Right cardiac atrium (tissue), 5 donors: ENCODE measurements at places on chromosomes 4 and X. TPM values are rescaled to one million over a fixed set of nuclear protein-coding genes. Genes with fewer than 3 reads are reported as not detected.

- no peak for DNase-seq
Measured at GRCh38 chr4:128684016-128684415, 125.5 kb upstream of the JADE1 start.

DNA sequence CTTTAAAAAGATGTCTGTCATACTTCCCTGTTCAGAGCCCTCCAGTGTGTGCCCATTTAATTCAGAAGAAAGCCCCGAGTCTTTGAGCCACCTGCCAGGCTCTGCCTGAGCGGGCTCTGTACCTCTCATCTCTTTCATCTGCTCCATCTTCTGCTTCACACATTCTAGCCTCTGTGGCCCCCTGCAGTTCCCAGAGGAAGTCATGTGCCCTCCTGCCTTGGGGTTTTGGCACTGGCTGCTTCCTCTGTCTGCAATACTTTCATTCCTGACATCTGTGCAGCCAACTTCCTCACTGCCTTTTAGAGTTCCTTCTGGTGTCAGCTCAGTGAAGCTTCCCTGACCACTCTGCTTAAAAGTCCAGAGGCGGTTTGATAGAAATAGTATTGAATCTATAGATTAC, 6.2 kb upstream of the STK32B start:
- DNase-seq: peak; percentile 68

DNA sequence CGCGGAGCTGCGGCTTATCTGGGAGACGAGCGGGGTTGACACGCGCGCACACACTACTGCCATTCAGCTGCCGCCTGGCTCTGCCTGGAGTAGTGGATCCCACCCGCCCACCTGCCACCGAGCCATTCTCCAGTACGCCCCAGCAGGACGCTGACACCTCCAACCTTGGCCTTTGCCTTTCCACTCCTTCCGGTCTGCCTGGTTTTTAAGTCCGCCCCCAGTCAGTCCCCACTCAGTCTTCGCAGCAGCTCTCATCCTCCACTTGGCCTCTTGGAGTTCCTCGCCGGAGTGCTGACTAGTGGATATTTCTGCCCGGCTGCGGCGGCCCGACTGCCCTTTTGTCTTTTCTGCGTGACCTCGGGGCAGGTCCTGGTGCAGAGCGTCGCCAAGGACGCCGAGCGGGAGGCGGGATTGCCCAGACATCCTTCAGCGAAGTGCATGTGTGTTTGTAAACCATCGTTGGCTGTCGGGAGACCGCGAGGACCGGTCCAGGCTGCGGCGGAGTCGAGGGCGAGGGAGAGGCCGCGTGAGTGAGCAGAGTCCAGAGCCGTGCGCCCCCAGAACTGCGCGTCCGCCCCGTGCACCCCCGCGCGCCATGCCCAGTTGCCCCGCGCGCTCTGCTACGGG, 1.1 kb downstream of the SLIT2 start:
- peak; percentile 64 for DNase-seq

- DNase-seq: no peak
Measured at GRCh38 chrX:138719396-138719795, 7.9 kb upstream of the FGF13 start.

DNA sequence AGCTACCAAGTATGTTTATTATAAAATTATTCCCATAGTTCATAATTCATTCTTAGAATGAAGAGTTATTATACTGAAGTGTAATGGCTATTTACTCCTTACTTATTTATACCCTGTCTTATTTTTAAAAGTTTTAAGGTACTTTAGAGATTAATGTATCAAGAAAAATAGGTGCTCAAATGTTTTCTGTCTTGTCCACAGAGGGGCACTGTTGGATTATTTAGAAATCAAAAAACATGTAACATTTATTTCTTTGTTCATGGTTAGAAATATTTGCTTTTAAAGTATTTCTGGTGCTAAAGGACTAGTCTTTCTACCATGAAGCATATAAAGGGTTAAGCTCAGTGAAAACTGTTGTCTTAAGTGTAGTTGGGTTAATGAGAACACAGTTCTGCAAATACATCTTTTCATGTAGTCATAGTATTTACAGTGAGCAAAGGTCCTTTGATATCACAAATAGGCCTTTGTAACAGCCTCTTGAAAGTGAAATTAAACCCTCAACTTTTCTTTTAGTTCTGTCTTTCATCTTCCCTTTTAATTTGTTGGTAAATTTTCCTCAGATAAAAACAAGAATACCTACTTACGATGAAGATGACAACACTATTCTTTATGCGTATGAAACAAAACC, 7.7 kb downstream of the SCML1 start:
- no peak for DNase-seq

- no peak for DNase-seq
Measured at GRCh38 chr4:80182237-80182866, 15.0 kb upstream of the PRDM8 start.

GRCh38 chrX:155231163-155231562, 14.9 kb downstream of the VBP1 start:
- no peak for DNase-seq

GRCh38 chrX:12996934-12997435, 22.1 kb downstream of the TMSB4X start:
- no peak for DNase-seq

DNA sequence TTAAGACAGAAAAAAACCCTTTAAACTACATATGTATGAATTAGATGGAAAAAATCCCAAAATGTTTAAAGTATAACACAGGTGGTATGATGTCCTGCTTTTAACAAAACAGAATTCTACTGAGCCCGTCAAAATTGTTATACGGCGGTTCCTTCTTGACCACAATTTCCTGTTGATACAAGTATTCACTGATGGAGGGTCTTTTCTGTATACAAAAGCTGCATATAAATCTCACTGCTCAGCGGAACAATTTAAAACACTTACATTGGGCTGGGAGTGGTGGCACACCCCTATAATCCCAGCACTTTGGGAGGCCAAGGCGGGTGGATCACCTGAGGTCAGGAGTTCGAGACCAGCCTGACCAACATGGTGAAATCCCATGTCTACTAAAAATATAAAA, 62.4 kb downstream of the RPS6KA3 start:
- no peak for DNase-seq

DNA sequence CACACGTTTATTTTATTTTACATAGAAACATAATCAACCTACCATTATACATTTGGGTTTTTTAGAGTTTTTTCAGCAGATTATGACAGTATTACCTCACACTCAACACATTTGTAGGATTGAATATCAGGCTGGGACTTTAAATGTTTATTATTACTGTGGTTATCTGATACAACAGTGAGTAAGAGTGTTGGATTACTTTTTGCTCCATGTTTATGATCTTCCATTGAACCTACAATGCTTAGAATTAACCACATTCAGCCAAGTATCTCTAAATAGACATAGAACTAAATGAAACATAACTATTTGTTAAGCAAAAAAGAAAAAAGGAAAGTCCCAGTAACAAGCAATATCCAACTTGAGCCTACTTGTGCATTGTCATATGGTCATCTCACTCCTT, 607.4 kb upstream of the PITX2 start:
- DNase-seq: no peak

DNA sequence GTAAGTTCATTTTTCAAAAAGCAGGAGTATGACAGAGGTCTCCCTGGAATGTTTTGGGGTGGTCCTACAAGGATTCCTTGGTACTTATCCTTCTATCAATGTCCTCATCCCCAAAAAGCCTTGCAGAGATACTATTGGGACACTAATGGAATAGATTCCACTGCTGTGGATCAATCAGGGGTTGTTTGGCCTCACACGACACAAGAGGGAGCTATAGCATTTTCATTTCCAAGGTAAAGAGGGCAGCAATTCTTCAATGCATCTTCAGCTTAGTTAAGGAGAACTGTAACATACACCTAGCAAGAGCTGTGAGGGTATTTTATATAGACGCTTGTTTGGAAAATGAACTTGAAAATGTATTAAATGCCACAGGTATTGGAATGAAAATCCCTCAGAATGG, 50.9 kb downstream of the USP26 start:
- no peak for DNase-seq

DNA sequence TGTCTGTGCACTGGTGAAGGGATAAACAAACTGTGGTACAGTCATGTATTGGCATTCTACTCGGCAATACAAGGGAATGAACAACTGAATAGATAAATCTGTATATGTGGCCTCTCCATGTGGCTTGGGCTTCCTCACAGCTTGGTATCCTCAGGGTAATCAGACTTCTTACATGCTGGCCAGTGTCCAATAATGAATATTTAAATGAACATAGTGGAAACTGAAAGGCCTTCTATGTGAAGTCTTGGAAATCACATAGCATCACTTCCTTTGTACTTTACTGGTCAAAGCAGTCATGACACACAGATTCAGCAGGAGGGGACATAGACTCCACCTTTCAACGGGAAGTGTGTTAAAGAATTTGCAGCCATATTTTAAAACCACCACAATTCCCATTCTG, 33.4 kb upstream of the GPR101 start:
- DNase-seq: no peak

GRCh38 chr4:37603070-37603468, 83.1 kb downstream of the RELL1 start:
- peak; percentile 94 for DNase-seq

GRCh38 chr4:29002151-29002550, 1718.0 kb upstream of the PCDH7 start:
- DNase-seq: no peak

DNA sequence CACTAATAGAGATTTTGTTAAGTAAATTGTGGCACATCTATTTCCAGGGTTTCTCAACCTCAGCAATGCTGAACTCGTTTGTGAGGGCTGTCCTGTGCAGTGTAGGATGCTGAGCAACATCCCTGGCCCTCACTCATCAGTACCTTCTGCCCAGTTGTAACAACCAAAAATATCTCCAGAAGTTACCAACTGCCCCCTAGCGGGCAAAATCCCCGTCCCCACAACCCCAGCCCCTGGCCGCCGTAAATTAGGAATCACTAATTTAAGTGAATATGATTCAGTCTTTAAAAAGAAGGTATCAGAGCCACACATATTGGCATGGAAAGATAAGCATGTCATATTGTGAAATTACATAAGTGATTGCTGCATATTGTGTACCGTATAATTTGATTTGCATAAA, 123.4 kb downstream of the ASB9 start:
- DNase-seq: peak; percentile 10

The TRPC5OS gene
- 0.14 TPM for total RNA-seq

The SH3BP2 gene
- total RNA-seq: 27.6 TPM

The CCDC110 gene
- 3.7 TPM for total RNA-seq

The MTNR1A gene
- not detected for total RNA-seq

The BEND2 gene
- total RNA-seq: 0.47 TPM

The FGB gene
- not detected for total RNA-seq
